ENCODE measurements at places on chromosomes 3 and 15.

DNA sequence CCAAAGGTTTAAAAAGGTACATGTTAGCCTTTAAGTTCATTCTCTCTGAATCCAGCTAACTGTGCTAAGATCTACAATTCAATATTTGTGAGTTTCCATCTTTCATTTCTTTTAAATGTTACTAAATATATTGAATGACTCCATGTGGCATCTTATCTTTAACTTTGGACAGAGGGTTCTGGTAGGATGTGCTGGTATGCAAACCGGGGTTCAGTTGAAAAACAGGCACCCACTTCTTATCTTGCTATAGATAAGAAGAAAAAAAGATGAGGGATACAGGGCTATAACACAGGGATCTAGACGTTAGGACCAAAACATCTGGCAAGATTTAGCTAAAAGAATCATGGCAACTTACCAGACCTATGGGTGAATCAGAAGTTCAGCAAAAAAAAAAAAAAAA is 538.3 kb downstream of the EDEM1 start:
- H3K27ac ChIP-seq, result no peak overlapping the region
- DNase-seq, result no peak
- H3K4me3 ChIP-seq, result no peak overlapping the region
- H3K4me1 ChIP-seq, result no peaks in the 10 kb centered on the region
- H3K27me3 ChIP-seq, result peaks cover 6% of the 10 kb centered on the region

DNA sequence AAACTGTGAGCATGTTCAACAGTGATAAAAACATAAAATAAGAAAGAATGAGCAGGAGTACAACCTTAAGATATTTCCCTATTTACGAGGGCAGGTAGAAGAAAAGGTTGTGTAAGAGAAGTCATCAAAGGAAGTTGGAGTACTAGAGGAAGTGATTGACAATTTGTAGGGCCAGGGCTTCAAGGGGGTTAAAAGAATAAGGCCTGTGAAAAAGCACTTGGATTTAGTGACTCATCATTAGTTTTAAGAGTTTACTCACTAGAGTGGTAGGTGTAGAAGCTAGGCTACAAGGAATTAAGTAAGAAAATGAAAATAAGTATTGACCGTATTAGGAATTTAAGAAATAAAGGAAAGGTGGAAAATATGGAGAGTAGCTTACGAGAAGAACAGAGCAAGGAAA is 23.6 kb downstream of the KCNMB3 start:
- H3K36me3 ChIP-seq, result peaks cover 66% of the 10 kb centered on the region
- no peak overlapping the region for H3K27ac ChIP-seq
- no peak overlapping the region for H3K4me3 ChIP-seq
- no peaks in the 10 kb centered on the region for H3K27me3 ChIP-seq

- H3K27me3 ChIP-seq, result no peaks in the 10 kb centered on the region
- peaks cover 70% of the 10 kb centered on the region for H3K36me3 ChIP-seq
- H3K4me1 ChIP-seq, result no peaks in the 10 kb centered on the region
- no peak for DNase-seq
These were observed 243.6 kb upstream of the LYSMD4 start for GRCh38 chr15:99976811-99977271.

- peak; percentile 91 for DNase-seq
- peaks cover 32% of the 10 kb centered on the region for H3K4me1 ChIP-seq
- H3K36me3 ChIP-seq, result peaks cover 3% of the 10 kb centered on the region
- no peaks in the 10 kb centered on the region for H3K27me3 ChIP-seq
- H3K27ac ChIP-seq, result peak within 1 kb of the TSS; percentile 80
These were observed at the start of gene COX5A for GRCh38 chr15:74937590-74938371. Gene COX5A, minus strand, starts transcription at chr15:74938073. Its CDS starts 59 bp downstream, at chr15:74938014.

GRCh38 chr3:128080323-128081080 is 28.3 kb downstream of the SEC61A1 start:
- DNase-seq, result no peak
- no peak overlapping the region for H3K4me3 ChIP-seq
- H3K4me1 ChIP-seq, result no peaks in the 10 kb centered on the region
- H3K27ac ChIP-seq, result no peak overlapping the region

- H3K4me1 ChIP-seq, result peaks cover 10% of the 10 kb centered on the region
- no peaks in the 10 kb centered on the region for H3K36me3 ChIP-seq
- no peak overlapping the region for H3K4me3 ChIP-seq
- H3K27ac ChIP-seq, result peak overlapping the region; percentile 34
- peak; percentile 84 for DNase-seq
These were observed 125.5 kb downstream of the GADL1 start for GRCh38 chr3:30768703-30769550.
